NCI-H1930 (cell line): ENCODE measurements at places on chromosomes 13 and 19.

DNA sequence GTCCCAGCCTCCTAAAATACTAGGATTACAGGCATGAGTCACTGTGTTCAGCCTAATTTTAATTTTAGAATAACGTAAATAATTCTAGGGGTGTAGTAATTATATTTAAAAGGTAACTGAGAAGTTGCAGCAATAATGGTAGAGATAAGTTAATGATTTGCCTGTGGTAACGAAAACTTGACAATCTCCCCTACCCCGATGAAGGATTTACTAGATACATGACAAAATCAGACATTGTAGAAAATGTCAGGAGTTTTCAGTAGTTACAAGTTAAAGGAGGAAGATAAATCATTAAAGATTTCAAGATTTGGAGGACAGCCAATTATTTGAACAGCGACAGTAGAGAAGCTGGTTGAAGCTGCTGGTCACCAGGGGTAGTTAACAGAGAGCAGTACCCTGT lies 652.2 kb upstream of the PCDH20 start:
- DNase-seq: no peak

DNA sequence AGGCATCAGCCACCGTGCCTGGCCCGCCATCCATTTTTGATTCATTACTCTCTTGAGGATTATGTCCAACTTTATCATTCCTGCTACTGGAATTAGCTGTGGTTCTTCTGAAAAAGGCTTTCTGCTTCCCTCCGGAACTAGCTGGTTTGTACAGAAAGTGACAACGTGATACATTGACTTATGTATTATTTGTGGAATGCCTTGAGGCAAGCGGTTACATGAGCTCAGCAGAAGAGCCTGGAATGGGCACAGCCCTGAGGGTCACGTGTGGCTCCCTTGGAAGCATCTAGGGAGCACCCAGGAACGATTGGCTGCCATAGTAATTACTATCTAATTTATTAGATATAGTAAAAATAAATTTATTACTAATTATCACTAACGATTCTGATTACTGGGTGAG lies 14.4 kb upstream of the RETN start:
- DNase-seq: no peak

GRCh38 chr19:39705578-39706188 lies 1.4 kb downstream of the LGALS14 start:
- DNase-seq: no peak

- no peak for DNase-seq
Measured at GRCh38 chr19:44692379-44692721, 6.6 kb upstream of the CEACAM16 start.

GRCh38 chr13:98187965-98188261 lies 10.8 kb upstream of the RNF113B start:
- no peak for DNase-seq

- no peak for DNase-seq
Measured at GRCh38 chr13:53215563-53215962, 186.9 kb downstream of the OLFM4 start.

GRCh38 chr13:100363874-100364273 lies 224.7 kb downstream of the GGACT start:
- DNase-seq: peak; percentile 84

- DNase-seq: no peak
Measured at GRCh38 chr19:16615808-16616207, 12.2 kb downstream of the MED26 start.
